ENCODE measurements at places on chromosomes 7 and 10. TPM values are rescaled to one million over a fixed set of nuclear protein-coding genes. Genes with fewer than 3 reads are reported as not detected.

VENTX gene
- total RNA-seq, result 0.22 TPM

THSD7A gene
- total RNA-seq, result 46.4 TPM

PAX2 gene
- total RNA-seq, result 5.2 TPM

MAGI2 gene
- total RNA-seq, result 49.4 TPM

CRTAC1 gene
- total RNA-seq, result 19.3 TPM

IFIT1B gene
- total RNA-seq, result 1.0 TPM

TMEM225B gene
- total RNA-seq, result not detected

All from camera-type eye (tissue), 1 donor.